Gastroesophageal sphincter (tissue), 4 donors: ENCODE measurements at places on chromosomes 6 and 20. TPM values are rescaled to one million over a fixed set of nuclear protein-coding genes. Genes with fewer than 3 reads are reported as not detected.

GRCh38 chr6:137213813-137214212 is 5.4 kb downstream of the IFNGR1 start:
- no peak for ATAC-seq

- no peak for ATAC-seq
Observed at GRCh38 chr20:36591281-36591680, 14.3 kb upstream of the RAB5IF start.

GRCh38 chr6:167153521-167153959 is 4.2 kb downstream of the GPR31 start:
- ATAC-seq = no peak

DNA sequence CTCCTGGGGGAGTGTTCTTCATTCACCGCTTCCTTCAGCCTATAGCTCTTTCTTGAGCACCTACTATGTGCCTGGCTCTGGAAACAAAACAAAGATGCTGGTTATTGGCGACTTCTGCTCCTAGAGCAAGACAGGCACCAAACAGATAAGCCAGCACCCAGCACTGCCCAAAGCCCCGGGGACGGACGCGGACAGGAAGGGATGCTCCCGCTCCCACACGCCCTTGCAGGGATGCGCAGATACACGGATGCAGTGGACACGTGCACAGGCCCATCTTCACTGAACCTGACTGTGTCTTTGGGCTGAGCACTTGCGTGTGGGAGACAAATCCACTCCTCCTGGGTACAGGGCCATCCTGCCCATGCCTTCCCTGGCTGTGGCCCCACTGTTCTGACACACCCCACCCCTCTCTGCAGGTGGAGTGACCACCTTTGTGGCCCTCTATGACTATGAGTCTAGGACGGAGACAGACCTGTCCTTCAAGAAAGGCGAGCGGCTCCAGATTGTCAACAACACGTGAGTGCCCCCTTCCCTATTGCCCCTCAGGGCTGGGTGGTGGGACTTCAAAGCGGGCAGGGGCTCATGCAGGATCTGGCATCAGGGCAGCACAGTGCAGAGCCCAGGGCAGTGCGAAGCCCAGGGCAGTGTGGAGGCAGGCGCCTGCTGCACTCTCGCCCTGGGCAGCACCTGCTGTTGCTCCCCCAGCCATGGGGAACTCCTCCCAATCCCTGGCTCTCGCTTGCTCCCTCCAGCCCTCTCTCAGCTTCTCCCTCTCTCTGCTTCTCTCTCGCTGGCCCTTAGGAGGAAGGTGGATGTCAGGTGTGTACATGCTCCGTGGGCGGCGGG is 39.9 kb downstream of the SRC start:
- ATAC-seq = no peak

MCHR2 gene
- not detected for total RNA-seq

- no peak for ATAC-seq
Observed at GRCh38 chr6:113361014-113361645, 496.0 kb upstream of the MARCKS start.

DNA sequence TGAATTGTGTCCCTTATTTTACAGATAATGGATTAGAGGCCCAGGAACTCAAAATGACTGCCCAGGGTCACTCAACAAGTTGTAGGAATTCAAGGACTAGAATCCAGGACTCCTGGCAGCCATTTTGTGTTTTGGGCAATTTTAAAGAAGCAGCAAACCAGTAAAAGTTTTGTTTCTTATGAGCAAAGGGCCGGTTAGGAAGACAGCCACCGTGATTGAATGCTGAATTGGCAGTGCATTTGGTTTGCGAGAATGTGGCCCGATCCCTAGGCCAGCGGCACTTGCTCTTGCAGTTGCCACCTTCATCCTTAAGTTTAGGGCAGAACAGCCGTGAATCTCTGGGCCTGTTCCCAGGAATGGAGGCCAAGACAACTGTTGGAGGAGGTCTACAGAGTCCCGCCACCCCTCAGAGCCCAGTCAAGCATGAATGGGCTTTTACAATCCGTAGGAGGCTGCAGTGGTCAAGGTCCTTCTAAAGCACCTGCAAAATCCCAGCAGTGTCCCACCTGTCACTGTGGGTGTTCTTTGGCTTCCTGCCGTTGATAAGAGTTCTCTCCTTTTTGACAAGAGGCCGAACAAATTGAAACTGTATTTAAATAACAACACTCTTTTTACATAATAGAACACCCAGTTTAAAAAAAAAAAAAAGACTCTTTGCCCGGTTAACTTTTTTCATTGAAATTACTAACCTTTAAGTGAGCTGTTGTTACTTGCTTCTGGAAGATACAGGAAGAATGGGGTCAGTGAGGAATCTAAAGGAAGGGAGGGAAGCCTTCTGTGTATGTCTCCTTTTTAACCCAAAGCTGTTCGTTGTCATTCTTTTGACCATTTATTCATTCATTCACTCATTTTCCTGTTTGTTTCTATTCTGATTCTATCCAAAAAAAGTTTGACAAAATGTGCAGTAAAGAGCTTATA is 68.7 kb downstream of the PHACTR2 start:
- ATAC-seq = no peak

DLL1 gene
- total RNA-seq = 6.8 TPM

DNA sequence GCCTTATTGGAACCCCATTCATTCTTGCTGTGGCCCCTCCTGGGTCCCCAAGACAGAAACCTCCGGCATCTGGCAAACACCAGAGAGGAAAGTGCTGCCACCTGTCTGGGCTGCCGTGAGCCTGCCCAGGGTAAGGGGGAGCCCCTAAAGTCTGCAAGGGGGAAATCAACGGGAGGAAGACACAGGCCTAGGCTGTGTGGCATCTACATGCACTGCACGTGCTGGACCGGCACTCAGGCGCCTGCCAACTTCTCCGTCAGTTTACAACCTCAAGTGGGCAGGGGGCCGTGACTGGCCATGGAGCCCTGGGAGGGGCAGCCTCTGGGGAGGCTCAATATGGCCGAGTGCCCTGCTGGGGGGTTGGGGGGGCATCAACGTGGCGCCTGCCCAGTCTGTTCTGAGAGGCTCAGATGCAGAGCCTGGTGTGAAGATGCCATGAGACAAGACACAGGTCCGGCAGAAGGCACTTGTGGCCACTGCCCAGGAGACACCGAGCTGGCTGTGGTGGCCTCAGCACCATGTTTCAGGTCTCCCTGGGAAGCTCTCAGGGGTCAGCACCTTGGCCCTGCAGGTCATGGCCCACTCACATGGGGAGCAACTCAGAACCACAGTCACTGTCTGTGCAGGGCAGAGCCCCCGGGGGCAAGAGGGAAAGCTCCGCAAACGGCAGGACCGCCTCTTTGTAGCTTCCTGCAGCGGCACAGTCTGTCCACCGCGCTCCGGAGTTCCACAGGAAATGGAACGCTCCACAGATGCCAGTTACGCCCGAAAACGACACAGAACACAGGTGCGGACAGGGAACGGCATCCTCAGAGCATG is 8.4 kb downstream of the UCKL1 start:
- peak; percentile 2 for ATAC-seq

HEY2 gene
- total RNA-seq = 1.1 TPM

- no peak for ATAC-seq
Observed at GRCh38 chr6:137349856-137350830, 131.0 kb upstream of the IFNGR1 start.

DNA sequence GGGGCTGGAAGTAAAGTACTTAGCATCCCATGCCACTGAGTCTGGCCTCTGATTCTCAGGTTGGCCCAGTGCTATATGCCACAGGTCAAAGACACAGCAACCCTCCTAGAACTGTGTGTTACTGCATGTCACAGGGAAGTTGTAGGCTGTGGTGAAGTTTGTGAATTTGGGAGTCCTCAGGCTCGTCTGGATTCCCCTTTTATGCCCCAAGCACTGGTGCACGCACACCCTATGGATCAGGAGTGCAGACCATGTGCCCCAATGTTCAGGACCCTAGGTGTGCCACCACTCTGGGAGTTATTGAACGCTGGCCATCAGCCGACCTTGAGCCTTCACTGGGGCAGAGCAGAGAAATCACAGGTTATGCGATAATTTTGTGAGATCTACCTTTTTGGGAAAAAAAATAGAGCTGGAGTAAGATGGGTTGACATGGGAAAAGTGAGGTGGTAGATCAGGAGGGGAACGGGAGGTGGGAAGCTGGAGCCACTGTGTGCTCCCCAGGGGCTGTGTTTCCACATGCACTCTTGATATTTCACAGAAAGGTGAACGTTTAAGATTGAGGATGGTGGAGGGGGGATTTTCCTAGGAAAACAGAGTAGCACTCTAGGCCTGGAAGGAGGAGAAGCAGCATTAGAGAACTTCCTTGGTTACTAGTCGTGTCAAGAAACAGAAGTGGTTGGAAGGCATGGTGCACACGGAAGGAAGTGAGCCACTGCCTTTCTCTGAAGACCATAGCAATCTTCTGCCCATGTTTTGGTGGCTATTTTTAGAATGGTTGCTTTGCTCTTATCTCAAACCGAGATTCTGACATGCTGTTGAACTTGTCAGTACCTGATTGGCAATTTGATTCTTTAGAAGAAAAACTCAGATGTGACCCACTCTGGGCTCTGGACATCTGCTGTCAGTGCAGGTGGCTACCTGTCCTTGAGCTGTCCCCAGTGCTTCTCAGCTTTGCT is 44.1 kb downstream of the DUSP22 start:
- no peak for ATAC-seq

FAM162B gene
- total RNA-seq = 5.6 TPM

IL20RA gene
- 3.3 TPM for total RNA-seq

DNA sequence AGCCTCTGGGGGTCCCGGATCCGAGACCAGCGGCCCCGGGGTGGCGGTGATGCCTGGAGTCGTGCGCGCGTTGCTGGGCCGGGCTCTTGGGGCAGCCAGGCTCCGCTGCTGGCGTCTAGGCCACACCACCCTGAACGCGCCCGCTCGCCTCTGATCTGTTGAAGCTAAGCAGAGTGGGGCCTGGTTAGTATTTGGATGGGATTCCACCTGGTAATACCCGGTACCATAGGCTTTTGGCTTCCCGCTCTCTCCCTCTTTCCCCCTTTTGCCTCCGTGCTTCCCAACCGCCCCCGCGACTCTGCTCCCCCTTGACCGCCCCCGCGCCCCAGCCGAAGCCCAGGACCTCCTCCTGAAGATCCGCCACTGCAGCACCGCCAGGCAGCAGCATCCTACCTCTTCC is 1383.5 kb upstream of the DEFB115 start:
- ATAC-seq = no peak

GRCh38 chr20:38242848-38243708 is 17.5 kb downstream of the KIAA1755 start:
- ATAC-seq = no peak

GRCh38 chr6:170251776-170252571 is 38.9 kb downstream of the DLL1 start:
- ATAC-seq = no peak

- no peak for ATAC-seq
Observed at GRCh38 chr6:106799031-106799894, 169.9 kb downstream of the QRSL1 start.

DNA sequence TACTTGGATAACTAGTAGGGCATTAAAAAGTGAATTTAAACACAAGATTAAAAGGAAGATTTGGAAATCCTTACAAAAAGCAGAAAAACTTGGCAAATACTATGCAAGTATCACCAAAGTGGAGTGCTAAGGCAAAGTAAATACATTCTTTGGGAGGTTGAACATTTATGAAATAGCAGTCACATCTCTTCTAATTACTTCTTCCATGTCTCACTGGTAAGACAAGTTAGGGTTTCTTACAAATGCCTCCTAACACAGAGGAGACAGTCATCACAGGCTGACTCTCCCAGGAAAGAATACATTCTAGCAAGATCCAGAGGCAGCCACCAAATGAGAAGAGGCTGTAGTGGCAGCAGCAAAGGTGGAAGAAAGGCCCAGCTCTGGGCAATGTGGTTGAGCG is 298.2 kb downstream of the BTBD9 start:
- ATAC-seq = no peak

DNA sequence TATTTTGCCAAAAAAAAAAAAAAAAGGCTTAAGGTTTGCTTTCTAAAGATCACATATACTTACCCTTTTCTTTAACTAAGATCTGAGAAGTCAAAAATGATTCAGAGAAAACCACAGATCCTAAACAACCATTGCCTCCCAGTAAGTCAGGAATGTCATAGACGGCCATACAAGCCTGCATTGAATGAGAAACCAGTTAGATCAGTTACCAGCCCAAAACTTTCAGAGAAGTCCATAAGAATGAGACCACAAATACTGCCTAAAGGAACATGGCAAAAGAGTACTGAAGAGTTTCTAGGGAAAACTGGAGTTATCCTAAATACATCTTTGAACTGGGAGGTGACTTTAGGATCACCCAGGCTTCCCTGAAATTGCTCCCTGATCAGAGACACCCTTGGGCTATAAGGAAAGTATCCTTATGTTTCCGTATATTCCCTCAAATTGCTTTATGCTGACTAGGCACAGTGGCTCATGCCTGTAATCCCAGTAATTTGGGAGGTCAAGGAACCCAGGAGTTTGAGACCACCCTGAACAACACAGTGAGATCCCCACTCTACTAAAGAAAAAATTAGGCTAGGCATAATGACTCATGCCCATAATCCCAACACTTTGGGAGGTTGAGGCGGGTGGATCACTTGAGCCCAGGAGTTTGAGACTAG is 79.4 kb upstream of the SLC4A11 start:
- no peak for ATAC-seq

DNA sequence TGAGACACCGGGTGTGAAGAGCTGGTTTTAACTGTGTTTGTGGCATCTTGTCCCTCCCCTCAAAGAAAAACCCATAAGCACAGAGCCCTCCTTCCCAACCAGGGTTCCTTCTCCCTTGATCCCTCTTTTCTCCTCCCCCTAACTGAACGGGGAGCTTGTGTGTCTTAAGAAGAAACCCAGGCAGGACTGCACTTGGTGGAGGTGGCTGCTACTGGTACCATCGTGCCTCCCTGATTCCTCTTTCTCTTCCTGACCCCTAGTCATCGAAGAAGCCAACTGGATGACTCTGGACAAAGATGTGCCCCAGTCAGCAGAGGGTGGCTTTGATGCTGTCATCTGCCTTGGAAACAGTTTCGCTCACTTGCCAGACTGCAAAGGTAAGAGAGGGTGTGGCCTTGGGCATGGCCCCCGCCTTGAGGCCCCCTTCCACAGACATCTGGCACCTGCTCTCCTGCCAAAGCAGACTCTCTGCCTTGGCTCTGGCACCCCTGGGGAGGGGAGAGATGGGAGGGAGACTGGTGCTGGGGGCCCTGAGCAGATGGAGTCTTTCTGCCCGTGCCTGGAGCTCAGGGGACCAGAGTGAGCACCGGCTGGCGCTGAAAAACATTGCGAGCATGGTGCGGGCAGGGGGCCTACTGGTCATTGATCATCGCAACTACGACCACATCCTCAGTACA is 2.1 kb downstream of the GNMT start:
- no peak for ATAC-seq

GRCh38 chr6:108760126-108761050 is 87.8 kb upstream of the ARMC2 start:
- ATAC-seq = peak; percentile 13

ATRN gene
- total RNA-seq = 18.8 TPM

DNA sequence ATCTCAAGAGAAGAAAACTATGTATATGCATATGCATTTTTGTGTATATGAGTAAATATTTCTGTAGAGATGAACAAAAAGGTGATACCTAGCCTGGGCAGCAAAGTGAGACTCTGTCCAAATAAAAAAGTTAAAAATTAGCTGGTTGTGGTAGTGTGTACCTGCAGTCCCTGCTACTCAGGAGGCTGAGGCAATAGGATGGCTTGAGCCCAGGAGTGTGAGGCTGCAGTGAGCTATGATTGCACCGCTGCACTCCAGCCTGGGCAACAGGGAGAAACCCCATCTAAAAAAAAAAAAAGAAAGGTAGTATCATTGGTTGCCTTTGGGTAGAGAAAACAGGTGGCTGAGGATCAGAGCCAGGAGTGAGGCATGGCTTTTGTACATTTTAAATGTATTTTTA is 50.9 kb downstream of the KLHL31 start:
- no peak for ATAC-seq

GRCh38 chr6:152651986-152652385 is 14.8 kb upstream of the SYNE1 start:
- ATAC-seq = no peak

GRCh38 chr6:37713529-37714119 is 15.9 kb upstream of the MDGA1 start:
- no peak for ATAC-seq
